CD4-positive, alpha-beta T cell treated with Interleukin-4 for 4 hours (primary cell): ENCODE measurements at places on chromosomes 1 and 21.

DNA sequence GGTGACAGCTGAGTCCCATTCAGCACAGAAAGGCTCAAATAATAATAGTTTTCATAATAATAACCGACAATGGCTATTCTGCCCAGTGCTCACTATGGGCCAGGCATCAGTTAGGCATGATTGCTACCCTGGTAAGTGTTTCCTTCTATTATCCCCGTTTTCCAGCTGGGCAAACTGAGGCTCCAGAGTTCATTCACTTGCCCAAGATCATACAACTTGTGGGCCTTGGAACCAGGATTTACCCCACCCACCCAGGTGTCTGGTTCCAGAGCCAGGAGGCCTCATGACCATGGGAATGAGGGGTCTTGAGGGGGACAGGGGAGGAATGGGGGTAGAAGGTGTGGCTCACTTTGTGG, 518 bp downstream of the PLOD1 start:
- no peak for DNase-seq

- no peak for DNase-seq
Measured at GRCh38 chr1:69952676-69953075, 252.7 kb downstream of the LRRC40 start.

DNA sequence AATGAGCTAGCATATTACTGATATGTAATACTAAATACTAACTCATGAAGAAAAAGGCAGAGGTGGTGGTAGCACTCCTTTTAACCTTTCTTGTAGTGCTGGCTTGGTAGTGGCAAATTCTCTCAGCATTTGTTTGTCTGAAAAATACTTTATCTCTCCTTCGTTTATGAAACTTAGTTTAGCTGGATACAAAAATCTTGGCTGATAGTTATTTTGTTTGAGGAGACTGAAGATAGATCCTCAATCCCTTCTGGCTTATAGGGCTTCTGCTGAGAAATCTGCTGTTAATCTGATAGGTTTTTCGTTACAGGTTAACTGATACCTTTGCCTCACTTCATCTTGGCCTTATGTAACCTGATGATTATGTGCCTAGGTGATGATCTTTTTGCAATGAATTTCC, 87.8 kb downstream of the LYPLAL1 start:
- DNase-seq = no peak

GRCh38 chr1:196462086-196462485, 146.2 kb downstream of the KCNT2 start:
- no peak for DNase-seq

DNA sequence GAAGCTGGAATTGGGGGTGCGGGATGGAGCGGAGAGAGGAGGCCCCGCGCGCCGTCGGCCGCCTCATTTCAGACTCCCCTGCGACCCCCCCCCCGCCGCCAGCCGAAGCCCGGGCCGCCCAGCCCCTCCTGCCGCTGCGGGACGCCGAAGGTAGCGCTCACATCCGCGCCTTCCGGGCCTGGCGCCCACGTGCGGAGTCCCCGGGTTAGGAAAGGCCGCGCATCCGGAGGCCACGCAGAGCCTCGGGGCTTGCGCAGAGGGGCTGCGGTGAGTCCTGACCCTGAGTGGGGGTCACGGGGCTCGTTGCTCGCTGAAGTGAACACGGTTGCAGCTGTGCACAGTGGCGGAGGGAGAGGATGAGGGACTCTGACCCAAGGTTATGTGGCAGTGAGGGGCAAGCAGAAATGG, 552 bp upstream of the ZNF496 start:
- peak; percentile 34 for DNase-seq

GRCh38 chr1:185595835-185596667, 138.1 kb upstream of the HMCN1 start:
- DNase-seq = peak; percentile 82

DNA sequence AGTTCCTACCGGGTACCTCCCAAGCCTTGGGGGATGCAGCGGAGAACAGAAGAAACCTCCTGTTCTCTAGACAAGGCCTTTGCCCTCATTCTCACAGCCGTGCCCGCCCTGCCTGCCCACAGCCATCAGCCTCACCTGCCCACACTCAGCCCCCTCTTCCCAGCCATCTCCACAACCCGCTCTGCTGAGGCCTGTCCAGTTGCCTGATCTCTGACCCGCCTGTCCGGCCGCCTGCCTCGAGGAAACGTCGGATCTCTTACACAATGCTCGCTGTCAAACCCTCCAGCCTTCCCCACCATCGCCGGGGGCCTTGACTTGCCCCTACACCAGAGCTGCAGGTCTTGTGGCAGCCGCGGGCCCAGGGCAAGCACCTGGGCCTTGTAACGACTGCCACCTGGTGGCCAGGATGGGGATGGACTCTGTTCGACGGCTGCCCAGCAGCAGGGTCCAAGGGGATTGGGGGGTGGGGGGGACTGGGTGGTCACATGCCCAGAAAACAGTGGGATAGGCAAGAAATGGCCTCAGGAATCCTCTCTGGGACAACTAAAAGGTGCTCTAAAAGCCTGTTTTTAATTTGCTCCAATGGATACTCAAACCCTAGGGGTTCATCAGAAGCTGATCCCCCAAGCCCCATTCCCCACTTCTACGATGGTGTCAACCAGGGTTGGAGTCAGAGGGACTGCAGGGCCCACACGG, 31.0 kb downstream of the SLC45A1 start:
- DNase-seq = peak; percentile 56

DNA sequence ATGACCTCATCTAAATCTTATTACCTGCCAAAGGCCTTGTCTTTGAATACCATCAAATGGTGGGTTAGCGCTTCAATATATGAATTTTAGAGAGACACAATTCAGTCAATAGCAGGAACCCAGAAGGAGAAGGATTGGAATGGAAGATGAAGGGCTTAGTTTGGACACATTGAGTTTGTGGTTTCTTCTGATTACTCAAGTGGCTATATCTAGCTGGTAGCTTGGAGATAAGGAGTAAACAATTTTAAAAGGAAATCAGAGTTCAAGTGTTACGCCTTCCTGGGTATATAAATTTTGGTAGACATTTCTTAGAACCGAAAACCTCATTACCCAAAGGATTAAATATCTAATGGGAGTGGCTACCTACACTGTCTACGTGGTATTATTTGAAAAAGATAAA, 80.2 kb downstream of the RGS2 start:
- DNase-seq = no peak

- DNase-seq = no peak
Measured at GRCh38 chr1:40760984-40761383, 22.6 kb upstream of the KCNQ4 start.

- DNase-seq = no peak
Measured at GRCh38 chr1:7460807-7461206, 310.3 kb upstream of the VAMP3 start.

- peak; percentile 57 for DNase-seq
Measured at GRCh38 chr1:84145068-84145467, 997 bp downstream of the PRKACB start.

- DNase-seq = peak; percentile 91
Measured at GRCh38 chr21:31132574-31133242, 94.4 kb upstream of the KRTAP19-8 start.

- no peak for DNase-seq
Measured at GRCh38 chr1:50048791-50049190, 25.0 kb upstream of the AGBL4 start.

GRCh38 chr1:182056601-182057366, 4.7 kb downstream of the ZNF648 start:
- DNase-seq = no peak

- no peak for DNase-seq
Measured at GRCh38 chr21:15029077-15029476, 35.7 kb downstream of the NRIP1 start.

GRCh38 chr1:39106801-39107327, 80.7 kb downstream of the NDUFS5 start:
- no peak for DNase-seq

GRCh38 chr21:42862774-42863503, 16.4 kb downstream of the WDR4 start:
- no peak for DNase-seq

DNA sequence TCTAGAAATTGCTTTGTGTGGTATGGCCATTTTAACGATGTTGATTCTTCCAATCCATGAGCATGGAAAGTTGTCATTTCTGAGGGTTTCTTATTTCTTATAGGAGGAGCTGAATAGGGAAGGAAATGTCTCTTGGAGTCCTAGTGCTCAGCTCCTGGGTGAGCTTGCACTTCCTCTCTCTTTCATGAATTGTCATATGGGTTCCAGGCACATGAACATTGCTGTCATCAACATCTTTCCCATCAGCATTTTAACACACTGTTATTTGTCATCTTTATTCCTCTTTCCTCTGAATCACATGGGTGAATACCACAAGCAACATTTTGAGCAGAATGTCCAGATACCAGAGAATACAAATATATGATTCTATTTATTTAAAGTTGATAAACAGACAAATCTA, 23.4 kb downstream of the SLAMF6 start:
- no peak for DNase-seq

- peak; percentile 30 for DNase-seq
Measured at GRCh38 chr1:167110586-167110985, 16.7 kb downstream of the STYXL2 start.

DNA sequence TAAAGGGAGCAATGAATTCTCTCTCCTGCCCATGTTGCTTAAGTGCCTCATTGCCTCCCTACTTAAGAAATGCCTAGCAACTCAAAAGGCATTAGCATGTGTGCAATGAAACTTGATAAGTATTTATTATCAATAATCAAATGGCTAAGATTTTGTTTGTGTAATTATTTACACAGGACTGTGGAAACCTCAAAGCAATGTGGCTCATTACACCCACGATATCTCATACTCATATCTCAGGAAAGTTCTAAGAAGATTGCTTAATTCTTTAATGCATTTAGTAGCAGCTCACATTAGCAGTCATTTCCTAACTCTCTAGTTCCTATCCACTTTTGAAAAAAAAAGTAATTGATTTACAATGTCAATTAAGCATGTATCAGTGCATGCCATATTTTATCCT, 253.3 kb downstream of the DUSP10 start:
- no peak for DNase-seq

- no peak for DNase-seq
Measured at GRCh38 chr1:21559788-21560567, 50.8 kb downstream of the ALPL start.

DNA sequence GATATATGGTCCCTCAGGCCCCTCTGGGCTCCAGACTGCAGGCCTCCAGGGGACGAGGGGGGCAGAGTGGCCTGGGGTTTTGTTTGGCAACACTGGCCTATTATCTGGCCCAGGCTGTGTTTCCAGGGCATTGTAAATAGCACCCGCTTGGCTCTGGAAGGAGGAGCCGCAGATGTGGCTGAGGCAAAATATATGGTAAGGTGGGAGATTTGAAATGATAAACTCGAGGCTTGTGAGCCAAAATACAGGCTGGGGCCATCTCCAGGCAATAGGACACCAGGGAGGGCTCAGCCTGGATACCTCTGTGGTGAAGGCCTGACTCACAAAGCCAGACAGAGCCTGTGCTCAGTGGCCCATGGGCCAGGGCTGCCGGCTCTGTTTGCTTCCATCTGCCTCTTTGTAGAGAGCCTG, 14.0 kb downstream of the NAV1 start:
- no peak for DNase-seq

- DNase-seq = no peak
Measured at GRCh38 chr1:38203441-38203840, 156.8 kb upstream of the POU3F1 start.

DNA sequence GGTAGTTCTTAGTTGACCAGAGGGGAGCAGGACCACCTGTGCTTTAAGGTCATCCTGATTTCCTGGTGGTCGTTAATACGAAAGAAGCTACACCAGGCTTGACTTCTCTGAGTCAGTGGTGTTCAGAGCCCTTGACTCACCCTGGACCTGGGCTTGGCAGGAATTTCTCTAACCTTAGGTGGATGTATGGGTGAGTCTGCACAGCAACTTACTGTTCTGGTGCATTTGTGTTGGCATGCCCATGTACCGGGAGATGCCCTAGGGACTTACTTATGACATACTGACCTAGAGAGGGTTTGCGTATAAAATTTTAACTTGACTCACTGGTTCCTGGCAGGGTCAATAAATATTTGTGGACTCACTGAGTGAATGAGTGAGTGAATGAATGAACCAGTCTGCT, 304.6 kb downstream of the DISC1 start:
- no peak for DNase-seq

- DNase-seq = no peak
Measured at GRCh38 chr21:34874684-34875513, 174.2 kb downstream of the RUNX1 start.

GRCh38 chr1:208139434-208140045, 104.6 kb downstream of the PLXNA2 start:
- no peak for DNase-seq

GRCh38 chr1:7015022-7015421, 229.8 kb downstream of the CAMTA1 start:
- DNase-seq = no peak

DNA sequence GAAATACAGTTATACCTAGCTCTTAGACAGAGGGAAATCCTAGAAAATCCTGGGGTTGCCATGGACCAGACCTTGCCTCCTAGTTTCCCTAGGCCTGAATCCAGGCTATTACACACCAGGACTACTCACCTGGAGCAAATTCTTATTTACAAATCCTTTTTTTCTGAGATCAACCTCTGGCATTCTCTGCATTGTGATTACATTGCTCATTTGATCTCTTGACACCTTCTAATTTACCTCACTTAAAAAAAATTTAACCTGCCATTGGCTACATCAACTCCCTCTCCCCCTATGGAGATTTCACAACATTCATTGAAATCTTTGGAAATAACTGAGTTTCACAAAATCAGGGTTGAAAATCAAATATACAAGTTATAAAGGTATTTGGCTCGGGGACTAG, 2.9 kb upstream of the C1orf105 start:
- no peak for DNase-seq

- DNase-seq = no peak
Measured at GRCh38 chr1:34973326-34973725, 11.8 kb downstream of the TMEM35B start.

DNA sequence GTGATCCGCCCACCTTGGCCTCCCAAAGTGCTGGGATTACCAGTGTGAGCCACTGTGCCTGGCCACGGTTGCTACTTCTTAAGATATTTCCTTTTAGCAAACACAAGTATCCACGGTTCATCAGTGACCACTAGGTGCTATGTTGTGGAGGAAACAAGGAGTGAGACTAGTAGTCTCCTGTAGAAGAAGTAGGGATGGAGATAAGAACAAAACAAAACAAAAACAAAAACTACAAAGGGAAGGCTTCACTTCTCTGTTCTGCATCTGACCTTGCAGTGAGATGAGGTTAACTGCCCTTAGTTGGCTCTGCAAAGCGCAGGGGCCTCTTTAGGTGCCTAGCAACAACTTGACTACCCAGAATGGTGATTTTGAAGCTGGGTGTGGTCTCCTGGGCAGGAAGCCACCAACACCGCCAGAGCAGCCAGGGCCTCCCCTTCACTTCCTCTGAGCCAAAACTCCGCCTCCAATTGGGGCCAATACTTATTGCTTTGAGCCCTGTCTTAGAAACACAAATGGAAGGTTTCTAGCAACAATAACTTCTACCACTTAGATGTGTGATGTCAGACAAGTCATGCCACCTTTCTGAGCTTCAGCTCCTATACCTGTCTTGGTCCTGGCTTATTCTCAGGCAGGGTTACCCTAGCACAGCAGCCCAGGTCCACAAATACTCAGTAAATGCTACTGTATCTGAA, 12.8 kb upstream of the CDC42 start:
- peak; percentile 98 for DNase-seq

DNA sequence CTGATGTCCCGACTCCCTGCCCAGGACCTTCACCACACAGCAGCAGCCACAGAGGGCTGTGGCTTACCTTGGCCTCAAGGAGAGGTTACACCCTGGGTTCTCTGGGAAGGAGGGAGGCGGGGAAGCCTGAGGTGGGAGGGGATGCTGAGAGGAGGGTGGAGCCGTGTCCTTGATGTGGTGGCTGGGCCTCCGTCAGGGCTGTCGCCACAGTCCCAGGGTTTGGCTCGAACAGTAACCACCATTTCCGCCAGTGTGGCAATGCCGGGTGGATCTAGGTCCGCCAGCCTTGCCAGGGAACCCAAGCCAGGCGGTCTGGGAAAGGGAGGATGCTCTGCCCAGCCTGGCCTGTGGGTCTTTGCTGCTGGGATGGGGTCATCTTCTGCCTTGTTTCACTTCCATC, 18.4 kb upstream of the CDCA8 start:
- peak; percentile 54 for DNase-seq
